ENCODE measurements at places on chromosomes 7 and 10.

DNA sequence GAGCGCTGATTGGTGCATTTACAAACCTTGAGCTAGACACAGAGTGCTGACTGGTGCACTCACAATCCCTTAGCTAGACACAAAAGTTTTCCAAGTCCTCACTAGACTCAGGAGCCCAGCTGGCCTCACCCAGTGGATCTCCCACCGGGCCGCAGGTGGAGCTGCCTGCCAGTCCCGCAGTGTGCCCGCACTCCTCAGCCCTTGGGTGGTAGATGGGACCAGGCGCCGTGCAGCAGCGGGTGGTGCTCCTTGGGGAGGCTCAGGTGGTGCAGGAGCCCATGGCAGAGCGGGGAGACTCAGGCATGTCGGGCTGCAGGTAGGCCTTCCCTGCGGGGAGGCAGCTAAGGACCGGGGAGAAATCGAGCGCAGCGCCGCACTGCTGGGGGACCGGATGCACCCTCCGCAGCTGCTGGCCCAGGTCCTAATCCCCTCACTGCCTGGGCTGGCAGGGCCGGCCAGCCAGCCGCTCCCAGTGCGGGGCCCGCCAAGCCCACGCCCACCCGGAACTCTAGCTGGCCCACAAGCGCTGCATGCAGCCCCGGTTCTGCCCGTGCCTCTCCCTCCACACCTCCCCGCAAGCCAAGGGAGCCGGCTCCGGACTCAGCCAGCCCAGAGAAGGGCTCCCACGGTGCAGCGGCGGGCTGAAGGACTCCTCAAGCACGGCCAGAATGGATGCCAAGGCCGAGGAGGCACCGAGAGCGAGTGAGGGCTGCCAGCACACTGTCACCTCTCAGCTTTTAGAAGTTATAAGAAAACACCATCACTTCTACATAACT is 128.9 kb downstream of the ZNF438 start:
- DNase-seq: no peak

GRCh38 chr10:124025660-124026588 is 67.5 kb downstream of the CHST15 start:
- DNase-seq: no peak

DNA sequence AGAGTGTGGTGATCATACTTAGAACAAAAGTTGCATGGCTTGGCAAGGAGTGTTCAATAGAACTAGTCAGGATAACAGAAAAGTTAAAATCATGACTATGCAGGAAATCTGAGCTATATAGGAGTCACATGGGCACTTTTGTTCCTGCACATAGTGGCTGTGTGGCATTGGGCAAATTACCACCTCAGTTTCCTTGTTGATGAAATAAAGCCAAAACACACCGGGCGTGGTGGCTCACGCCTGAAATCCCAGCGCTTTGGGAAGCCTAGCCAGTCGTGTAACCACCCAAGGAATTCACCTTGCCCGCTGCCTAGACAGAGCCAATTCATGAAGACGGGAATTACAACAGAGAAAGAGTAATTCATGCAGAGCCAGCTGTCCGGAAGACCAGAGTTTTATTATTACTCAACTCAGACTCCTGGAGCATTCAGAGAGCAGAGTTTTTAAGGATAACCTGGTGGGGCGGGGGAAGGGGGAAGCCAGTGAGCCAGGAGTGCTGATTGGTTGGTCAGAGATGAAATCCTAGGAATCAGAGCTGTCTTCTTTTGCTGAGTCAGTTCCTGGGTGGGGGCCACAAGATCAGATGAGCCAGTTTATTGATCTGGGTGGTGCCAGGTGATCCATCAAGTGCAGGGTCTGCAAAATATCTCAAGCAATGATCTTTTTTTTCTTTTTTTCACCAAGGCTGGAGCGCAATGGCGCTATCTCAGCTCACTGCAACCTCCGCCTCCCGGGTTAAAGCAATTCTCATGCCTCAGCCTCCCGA is 6.4 kb upstream of the MKRN1 start:
- DNase-seq: no peak

DNA sequence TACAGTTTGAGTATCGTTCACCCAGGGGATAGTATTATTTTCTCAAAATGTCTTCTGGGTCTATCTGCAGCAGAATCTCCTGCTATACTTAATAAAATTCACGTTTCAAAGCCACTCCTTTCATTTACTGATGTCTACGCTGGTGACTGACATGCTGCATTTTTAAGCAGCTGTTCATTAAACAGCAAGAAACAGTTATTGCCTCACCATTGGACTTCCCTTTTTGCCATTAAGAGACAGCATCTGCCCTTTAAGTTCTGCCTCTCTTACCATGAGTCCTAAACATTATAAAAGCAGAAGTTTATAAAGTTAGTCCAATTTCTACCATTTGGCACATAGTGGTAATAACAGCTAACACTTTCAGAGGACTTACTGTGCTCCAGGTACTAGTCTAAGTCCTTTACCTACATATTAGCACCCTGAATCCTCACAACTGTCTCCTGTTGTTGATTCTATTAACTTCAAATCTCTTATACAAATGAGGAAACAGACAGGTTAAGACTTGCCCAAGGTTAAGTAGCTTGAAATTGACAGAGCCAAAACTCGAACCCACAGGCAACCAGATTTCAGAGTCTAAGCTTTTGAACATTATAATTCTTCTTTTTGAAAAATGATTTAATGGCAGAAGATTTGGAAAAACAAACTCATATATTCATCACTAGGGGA is 169.5 kb downstream of the SNX13 start:
- peak; percentile 6 for DNase-seq

DNA sequence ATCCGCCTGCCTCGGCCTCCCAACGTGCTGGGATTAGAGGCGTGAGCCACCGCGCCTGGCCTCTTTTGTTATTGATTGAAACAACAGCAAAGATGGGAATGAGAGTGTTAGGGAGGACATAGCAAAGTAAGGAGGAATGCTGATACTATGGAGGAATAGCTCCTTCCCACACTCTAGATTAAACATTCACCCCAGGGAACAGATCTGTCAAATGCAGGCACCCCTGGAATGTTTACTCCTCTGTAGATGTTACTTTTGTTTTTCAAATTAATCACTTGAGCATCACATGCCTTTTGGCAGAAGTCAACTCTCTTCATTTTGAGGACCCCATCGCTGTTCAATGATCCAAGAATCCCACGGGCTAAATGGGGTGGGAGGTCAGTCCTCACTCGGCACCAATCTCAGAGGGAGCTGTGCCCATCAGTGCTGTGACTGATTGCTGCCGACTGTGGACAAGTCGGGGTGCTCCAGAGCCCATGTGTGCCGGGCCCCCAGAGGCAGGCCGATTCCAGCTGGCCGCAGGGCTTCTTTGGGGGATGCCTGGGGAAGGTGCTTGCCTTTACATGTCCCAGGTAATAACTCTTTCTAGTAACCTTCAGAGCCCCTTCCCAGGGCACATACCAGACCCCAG is 10.2 kb upstream of the COBL start:
- DNase-seq: no peak

DNA sequence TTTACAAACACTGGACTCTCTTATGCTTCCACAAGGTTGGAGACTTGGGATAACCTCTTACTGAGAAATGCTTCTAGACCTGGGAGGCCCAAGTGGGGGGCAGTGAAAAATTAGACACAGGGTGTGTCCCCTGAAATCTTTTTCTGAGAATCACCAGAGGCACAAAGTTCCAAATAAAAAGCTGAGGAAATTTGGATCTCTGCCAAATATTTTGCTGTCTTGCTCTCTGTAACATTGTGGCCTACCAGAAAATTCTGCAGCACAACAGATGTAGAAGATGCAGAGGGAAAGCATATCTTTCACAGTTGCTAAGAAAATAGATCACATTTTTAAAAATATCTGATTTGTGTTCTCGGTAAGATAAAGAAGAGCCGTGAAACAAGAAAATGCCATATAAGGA is 849.4 kb downstream of the CCSER2 start:
- peak; percentile 10 for DNase-seq

GRCh38 chr10:101014230-101014884 is 14.7 kb downstream of the LZTS2 start:
- DNase-seq: peak; percentile 79

DNA sequence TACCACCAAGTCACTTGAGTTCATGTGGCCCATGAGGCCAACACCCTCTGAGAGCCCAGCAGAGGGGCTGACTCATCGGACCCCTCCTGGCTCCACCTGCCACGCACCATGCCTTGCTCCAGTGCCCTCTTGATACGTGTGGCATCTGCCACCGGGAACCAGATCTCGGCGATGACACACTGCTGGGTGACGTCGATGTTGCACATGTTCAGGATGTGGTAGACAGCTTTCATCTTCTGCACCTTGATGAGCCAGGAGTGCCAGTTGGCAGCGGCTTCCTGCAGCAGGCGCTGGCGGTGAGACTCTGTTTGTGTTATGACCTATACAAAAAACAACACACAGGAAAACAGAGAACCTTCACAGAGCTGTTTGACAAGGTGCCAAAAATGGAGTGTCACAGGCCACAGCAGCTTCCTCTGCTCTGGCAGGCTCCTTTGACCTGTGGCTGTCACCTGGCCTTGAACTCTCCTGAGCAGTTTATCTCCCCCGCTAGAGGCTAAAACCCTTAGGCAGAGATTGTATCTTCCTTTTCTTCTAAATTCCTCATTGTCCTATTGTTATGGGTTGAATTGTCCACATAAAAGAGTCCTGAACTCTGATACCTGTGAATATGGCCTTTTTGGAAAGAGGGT is 45.2 kb upstream of the TMEM213 start:
- peak; percentile 13 for DNase-seq

DNA sequence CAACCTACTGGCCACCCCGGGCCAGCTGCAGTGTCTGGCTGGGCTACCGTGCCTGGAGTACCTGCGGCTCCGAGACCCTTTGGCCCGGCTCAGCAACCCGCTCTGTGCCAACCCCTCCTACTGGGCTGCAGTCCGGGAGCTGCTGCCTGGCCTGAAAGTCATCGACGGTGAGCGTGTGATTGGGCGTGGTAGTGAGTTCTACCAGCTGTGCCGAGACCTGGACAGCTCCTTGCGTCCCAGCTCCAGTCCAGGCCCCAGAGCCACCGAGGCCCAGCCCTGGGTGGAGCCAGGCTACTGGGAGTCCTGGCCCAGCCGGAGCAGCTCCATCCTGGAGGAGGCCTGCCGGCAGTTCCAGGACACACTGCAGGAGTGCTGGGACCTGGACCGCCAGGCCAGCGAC is 4.2 kb downstream of the RARRES2 start:
- DNase-seq: no peak

DNA sequence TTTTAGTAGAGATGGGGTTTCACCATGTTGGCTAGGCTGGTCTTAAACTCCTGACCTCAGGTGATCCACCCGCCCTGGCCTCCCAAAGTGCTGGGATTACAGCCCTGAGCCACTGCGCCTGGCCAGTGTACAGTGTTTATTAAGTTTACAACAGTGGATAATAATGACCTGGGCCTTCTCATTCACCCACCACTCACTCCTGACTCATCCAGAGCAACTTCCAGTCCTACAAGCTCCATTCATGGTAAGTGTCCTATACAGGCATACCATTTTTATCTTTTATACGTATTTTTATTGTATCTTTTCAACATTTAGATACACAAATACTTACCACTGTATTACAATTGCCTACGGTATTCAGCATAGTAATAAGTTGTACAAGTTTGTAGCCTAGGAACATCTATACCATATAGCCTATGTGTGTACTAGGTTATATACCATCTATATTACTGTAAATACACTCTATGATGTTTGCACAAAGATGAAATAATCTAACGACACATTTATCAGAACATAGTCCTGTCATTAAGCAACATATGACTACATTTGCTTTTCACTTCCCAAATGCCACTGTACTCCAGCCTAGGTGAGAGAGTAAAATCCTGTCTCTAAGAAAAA is 17.1 kb downstream of the HOXA1 start:
- DNase-seq: no peak

GRCh38 chr7:98174334-98175259 is 36.6 kb upstream of the BHLHA15 start:
- no peak for DNase-seq

- DNase-seq: no peak
Observed at GRCh38 chr7:85164376-85164775, 22.5 kb downstream of the SEMA3D start.

- DNase-seq: peak; percentile 67
Observed at GRCh38 chr10:74040200-74041126, 42.5 kb downstream of the VCL start.

DNA sequence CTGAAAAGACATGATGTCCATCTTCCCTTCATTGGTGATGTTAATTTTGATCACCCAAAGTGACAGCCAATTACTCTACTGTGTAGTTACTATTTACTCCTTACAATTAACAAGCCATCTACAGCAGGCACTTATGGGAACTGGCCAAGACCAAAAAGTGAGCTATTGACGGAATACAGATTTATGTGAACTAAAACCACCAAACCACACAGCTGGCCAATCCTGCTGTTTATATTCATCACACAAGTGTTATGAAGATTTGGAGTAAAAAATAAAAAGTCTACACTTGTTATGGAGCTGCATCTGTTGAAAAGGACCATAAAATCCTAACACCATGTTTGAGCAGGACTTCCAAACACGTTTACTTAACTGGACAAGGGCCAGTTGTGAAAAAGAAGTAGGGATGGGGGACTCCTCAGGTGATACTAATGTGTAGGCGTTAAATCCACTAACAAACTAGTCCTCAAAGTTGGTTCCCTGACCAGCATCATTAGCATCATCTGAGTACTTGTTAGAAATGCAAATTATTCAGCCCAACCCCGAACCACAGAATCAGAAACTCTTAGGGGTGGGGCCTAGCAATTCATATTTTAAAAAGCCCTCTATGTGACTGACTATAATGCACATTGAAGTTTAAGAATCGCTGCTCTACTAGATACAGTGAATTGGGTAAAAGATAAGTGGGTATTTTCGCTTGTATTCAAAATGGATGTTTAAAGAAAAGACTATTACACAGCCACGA is 11.6 kb downstream of the MCMBP start:
- DNase-seq: no peak

- DNase-seq: no peak
Observed at GRCh38 chr7:15780271-15780670, 93.8 kb upstream of the MEOX2 start.

- no peak for DNase-seq
Observed at GRCh38 chr10:94461503-94461902, 59.2 kb downstream of the TBC1D12 start.

DNA sequence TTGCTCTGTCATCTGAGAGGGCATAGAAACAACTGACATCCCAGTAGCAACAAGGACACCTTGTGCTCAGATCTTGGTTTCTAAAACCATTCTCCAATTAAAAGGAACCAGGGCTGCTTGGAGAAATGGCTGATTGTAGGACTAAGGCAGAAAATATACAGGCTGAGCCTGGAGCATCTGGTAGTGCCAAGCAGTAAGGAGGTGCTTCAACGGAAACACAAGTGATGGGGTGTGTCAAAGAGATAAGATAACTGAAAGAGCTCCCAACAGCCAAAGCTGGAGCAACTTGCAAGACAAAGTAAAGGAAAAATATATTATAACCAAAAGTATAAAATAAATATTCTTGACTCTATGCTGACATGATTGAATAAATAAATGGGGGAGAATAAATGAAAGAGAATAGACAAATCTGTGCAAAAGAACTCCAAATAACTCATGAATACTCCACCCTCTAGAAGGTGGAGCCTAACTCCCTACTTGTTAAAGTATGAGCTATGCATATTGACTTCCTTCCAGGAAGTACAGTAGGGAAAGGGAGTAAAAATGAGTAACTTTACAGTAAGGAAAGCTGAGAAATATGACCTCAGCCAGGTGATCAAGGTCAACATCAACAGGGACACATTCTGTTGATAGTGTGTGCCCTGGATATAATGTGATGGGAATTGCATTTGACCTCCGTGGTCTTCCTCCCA is 162.4 kb downstream of the NOC3L start:
- DNase-seq: no peak

Data from muscle of back (tissue), 13 donors.